Activated CD4-positive, alpha-beta T cell treated with anti-CD3 and anti-CD28 coated beads, Interleukin-2, amount 50 U/mL, for 1 hour (primary cell): ENCODE measurements at places on chromosomes 12 and 14.

DNA sequence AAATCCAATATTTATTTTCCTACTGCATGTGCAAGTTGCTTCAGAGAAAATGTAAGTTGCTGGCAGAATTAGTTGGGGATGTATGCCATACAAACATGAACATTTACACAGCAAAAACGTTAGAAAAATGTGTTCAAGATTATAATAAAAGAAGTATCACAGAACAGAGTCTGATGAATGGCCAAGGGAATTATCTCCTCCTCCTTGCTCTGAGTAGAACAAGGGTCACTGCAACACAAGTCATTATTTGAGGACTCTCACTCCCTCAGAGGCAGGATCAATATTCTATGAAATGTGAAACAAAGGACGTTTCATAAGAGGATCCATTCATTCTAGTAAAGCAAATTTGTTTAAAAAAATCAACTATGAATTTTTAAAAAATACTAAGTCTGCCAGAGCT is 177.8 kb downstream of the PRKD1 start:
- no peak for DNase-seq

DNA sequence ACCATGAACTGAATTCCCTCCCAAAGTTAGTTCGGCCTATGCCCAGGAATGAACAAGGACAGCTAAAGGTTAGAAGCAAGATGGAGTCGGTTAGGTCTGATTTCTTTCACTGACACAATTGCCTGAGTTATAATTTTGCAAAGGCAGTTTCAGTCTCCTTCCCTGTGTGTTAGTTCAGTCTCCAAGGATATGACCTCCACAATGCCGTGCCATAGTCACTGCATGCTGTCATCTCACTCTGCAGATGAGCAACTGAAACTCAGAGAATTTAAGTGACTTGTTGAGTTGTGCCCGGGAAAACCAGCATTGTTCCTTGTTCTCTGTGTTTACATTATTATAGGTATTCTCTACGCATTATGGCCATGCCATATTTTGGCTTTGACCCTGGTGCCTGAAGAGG is 10.1 kb upstream of the SERPINA1 start:
- no peak for DNase-seq

- no peak for DNase-seq
These were observed 56.1 kb downstream of the CAPZA3 start for GRCh38 chr12:18794000-18794399.

DNA sequence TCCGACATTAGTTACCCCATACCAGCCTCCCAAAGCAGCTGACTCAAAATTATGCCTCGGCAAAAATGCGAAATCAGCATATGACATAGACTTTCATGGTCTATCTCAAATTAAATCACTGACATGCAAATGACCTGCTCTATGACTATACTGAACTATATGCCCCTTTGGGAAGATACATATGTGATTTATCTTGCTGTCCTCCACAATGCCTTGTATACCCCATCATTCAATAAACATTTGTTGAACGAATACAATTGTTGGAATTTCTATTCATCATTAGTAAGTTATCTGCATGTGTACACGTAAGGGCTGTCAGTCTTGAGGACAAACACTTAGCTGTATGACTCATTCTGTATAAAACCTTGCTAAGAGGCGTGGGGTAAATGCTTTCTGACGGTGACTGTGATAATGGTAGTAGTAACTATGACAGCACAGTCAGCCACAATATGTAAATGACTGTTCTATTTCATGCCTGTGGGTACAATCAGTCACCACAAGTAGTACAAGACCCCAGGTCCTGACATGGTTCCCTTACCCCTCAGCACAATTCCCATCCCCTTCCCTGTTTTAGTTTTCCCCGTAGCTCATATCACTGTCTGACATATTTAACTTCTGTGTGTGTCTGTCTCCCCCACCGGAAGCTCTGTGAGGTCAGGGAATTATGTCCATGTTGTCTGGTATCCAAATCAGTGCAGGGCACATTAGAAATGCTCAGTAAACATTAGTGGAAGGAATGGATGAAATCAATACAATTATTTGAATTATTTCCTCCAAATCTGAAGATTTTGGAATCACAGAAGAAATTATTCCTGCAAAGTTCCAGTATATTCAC is 42.8 kb downstream of the STXBP6 start:
- DNase-seq: no peak

- no peak for DNase-seq
These were observed 183.8 kb downstream of the FOXA1 start for GRCh38 chr14:37411079-37411735.
